Chondrocyte (in vitro differentiated cells): ENCODE measurements at places on chromosomes 3 and 15. TPM values are rescaled to one million over a fixed set of nuclear protein-coding genes. Genes with fewer than 3 reads are reported as not detected.

DNA sequence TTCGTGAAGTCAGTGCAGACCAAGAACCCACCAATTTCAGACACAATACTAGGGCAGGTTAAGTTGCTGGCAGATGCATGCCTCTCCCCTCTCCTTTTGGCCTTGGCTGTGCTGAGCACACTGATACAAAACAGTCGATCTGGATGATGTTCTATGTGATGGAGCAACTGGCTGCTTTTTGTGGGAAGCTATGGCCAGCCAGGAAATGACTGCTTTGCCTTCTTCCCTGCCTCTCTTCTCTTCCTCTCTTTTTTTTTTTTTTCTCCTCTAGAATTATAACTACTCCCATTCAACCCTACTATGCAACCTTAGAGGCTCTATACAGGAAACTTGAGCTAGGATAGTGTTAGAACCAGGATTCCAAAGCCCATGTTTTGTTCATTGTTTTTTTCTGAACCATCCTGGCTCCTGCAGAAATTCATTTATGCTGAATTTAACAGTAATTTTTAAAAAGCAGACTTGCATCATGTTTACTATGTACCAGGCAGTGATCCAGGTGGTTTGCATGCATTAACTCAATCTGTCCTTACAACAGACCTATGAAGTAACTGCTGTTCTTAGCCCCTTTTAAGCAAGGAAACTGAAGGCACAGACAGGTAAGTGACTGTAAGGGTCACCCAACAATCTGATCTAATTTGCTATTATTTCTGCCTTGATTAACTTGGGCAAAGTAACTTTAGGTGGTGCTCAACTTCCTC lies 62.9 kb downstream of the PLD1 start:
- peaks cover 3% of the 10 kb centered on the region for H3K36me3 ChIP-seq
- H3K27ac ChIP-seq = peak overlapping the region; percentile 68
- peaks cover 52% of the 10 kb centered on the region for H3K4me1 ChIP-seq
- H3K27me3 ChIP-seq = no peaks in the 10 kb centered on the region

GRCh38 chr3:132625613-132626012 lies 28.5 kb downstream of the ACKR4 start:
- peak overlapping the region; percentile 33 for H3K27ac ChIP-seq
- peaks cover 13% of the 10 kb centered on the region for H3K36me3 ChIP-seq
- H3K4me1 ChIP-seq = peaks cover 24% of the 10 kb centered on the region
- no peaks in the 10 kb centered on the region for H3K27me3 ChIP-seq
- no peak for DNase-seq

DNA sequence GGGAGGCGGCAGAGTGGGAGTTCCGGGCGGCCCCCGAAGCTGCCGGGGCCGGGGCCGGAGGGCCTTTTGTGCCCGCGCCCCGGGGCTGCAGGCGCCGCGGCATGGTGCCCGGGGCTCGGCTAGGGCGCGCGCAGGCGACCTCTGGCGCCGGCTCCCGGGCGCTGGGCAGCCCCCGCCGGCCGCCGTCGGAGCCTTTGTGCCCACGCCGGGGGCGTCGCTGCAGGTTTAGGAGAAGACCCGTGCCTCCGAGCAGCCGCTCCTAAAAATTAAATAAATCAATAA lies 299 bp downstream of the PAQR9 start:
- H3K27ac ChIP-seq = no peak overlapping the region
- peaks cover 4% of the 10 kb centered on the region for H3K4me1 ChIP-seq
- no peak for DNase-seq

The CNTN3 gene
- total RNA-seq = 0.60 to 2.1 TPM (median 1.5 TPM) in 3 replicates

GRCh38 chr3:66472313-66473134 lies 28.3 kb downstream of the LRIG1 start:
- H3K4me1 ChIP-seq = peaks cover 27% of the 10 kb centered on the region
- peak overlapping the region; percentile 29 for H3K4me3 ChIP-seq
- H3K27me3 ChIP-seq = no peaks in the 10 kb centered on the region
- H3K27ac ChIP-seq = no peak overlapping the region
- no peak for DNase-seq

DNA sequence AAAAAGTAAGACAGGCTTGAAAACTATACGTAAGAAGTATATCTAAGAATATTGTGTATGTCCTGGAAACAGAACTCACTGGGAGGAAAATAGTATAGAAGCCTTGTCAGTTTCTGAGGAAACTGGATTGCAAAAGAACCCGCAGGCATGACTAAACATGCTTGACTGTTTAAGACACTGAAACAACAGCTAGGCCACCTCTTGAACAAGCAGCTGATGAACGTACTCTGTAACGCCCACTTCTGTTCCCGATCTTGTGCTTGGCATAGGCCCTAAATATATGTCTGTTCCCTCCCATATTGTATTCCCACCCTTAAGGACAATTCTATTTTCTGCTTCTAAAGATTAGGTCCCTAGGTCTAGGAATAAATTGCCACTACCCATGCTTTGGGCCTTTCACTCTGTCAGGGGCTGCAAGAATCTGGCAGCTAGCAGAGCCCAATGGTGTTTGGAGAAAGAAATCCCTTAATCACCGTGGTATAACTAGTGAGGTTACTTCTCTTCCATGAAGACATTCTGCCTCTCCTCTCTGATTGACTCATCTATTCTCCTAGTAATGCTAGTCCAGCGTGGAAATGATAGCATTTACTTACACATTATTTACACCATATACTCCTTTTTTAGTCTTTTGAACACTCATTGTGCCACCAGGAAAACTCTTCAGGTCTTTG lies 46.2 kb downstream of the CD200 start:
- DNase-seq = no peak
- H3K36me3 ChIP-seq = no peaks in the 10 kb centered on the region
- no peak overlapping the region for H3K4me3 ChIP-seq

The IGSF10 gene
- total RNA-seq = 0.10 to 0.39 TPM (median 0.10 TPM) in 3 replicates

DNA sequence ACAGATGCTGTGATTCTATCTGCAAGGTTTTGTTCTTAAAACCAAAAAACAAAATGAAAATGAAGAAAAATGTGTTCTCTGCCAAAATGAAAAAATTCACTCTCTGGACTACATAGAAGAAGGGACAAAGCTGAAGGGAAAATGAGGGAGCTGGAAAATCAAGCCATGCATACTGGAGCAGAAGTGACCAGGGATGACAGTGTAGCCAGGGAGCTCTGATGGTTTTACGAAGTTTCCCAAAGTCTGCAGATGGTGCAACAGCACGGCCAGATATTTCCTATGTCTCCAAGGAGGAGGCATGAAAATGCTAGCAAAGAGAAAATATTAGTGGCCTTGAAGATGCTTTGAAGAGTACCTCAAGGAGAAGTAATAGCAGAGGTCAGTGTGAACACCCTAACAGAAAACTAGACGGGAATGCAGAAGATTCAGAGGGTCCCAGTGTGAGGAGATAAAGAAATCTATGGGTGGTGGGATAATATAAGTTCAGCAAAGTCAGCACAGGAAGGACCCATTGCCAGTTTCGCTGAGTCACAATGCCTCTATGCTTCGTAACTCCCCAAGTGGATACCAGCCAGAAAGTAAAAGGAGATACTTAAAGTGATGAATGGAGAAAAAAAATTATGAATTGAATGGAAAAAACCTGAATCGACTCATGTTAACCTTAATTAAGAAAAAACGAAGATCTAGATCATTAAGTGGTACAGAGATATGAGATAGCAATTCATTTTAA lies 39.0 kb upstream of the POMGNT2 start:
- H3K27ac ChIP-seq = no peak overlapping the region
- no peak for DNase-seq
- peaks cover 4% of the 10 kb centered on the region for H3K27me3 ChIP-seq
- no peaks in the 10 kb centered on the region for H3K4me1 ChIP-seq
- no peaks in the 10 kb centered on the region for H3K36me3 ChIP-seq

- H3K27me3 ChIP-seq = no peaks in the 10 kb centered on the region
- peaks cover 2% of the 10 kb centered on the region for H3K36me3 ChIP-seq
- H3K27ac ChIP-seq = no peak overlapping the region
- H3K4me1 ChIP-seq = peaks cover 18% of the 10 kb centered on the region
- no peak overlapping the region for H3K4me3 ChIP-seq
These were observed 115.9 kb downstream of the TOP2B start for GRCh38 chr3:25548836-25549235.

DNA sequence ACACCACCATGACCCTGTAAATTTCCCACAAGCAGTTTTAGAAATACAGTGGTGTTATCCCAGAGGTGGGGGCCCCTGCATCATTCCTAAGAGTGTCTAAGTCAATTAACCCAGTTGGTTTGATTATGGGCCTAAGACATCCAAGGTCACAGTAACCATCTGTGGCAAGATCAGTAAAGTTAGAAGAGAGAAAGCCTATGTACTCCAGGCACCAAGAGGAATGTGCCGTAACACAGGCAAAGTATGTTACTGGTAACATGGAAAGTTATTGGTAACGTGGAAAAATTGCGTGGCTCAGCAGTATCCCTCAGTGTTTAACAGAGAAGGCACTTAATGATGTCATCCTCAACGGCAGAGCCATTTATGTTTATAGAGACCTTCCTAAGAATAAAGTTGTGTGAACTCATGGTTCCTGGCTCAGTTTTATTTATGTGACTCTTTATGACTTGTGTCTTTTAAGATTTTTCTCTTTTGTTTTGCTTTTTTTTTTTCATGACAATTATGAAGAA lies 144.1 kb upstream of the RASGRP1 start:
- no peak overlapping the region for H3K27ac ChIP-seq
- H3K4me1 ChIP-seq = peaks cover 41% of the 10 kb centered on the region
- no peak for DNase-seq
- no peaks in the 10 kb centered on the region for H3K36me3 ChIP-seq
- no peak overlapping the region for H3K4me3 ChIP-seq

The ARID3B gene
- 1.8 to 2.6 TPM (median 2.5 TPM) in 3 replicates for total RNA-seq

- no peak overlapping the region for H3K27ac ChIP-seq
- H3K4me1 ChIP-seq = peaks cover 6% of the 10 kb centered on the region
- peaks cover 50% of the 10 kb centered on the region for H3K36me3 ChIP-seq
- no peaks in the 10 kb centered on the region for H3K27me3 ChIP-seq
- H3K4me3 ChIP-seq = no peak overlapping the region
These were observed 49.5 kb downstream of the TUBGCP4 start for GRCh38 chr15:43420435-43420834.

DNA sequence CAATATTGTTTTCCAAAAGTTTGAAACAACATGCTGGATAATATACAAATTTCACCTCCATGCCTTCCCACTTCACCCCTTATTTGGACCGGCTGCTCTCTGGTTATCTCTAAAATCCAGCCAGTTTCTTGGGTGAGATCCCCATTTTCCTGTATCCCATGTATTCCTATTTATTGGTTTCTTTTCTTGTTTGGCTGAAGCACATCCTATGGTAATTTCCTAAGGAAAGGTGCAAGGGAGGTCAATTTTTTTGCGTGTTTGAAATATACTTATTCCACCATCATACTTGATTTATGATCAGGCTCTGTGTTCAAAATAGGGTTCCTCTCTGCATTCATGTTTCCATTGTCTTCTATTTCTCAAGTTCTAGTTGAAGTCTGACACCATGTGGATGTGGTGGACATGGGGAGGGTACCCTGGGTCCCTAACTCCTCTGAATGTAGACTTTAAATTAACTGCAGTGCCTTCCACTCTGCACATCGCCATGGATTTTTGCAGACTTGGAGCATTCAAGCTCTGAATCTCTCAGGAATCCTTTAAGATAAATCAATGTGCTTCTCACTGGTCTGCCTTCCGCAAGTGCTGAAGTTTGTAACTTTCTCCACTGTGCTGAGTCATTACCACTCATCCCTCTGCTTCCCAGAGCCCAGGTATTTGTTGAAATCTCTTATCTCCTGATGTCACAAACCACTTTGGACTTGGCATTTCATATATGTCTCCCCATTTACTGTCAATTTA lies 52.1 kb upstream of the TLE3 start:
- H3K36me3 ChIP-seq = no peaks in the 10 kb centered on the region
- no peak overlapping the region for H3K27ac ChIP-seq
- DNase-seq = no peak
- H3K4me1 ChIP-seq = peaks cover 65% of the 10 kb centered on the region
- peaks cover 5% of the 10 kb centered on the region for H3K27me3 ChIP-seq
- no peak overlapping the region for H3K4me3 ChIP-seq

DNA sequence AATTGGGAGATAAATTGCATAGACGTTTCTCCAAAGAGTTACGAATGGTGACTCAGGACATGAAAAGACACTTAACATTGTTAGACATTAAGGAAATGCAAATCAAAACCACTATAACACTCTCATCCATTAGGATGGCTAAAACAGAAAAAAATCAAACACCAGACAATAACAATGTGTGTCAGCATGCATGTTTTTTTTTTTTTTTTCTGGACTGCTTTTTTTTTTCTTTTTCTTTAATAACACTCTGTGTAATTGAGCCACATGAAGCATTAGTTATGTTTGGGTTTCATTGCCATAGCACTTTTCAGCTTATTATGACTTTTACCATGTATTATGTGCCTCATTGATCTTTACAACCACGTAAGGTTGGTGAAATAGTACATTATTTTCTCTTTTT lies 95.0 kb downstream of the NFKBIZ start:
- no peaks in the 10 kb centered on the region for H3K36me3 ChIP-seq
- no peak overlapping the region for H3K4me3 ChIP-seq
- H3K27me3 ChIP-seq = no peaks in the 10 kb centered on the region
- no peak for DNase-seq
- H3K4me1 ChIP-seq = peaks cover 8% of the 10 kb centered on the region

- no peak overlapping the region for H3K4me3 ChIP-seq
- DNase-seq = no peak
- no peak overlapping the region for H3K27ac ChIP-seq
- peaks cover 11% of the 10 kb centered on the region for H3K27me3 ChIP-seq
These were observed 199.1 kb downstream of the SI start for GRCh38 chr3:164879201-164879600.

The TIGIT gene
- total RNA-seq = not detected in 3 replicates
